Fibroblast of the conjunctiva (primary cell): ENCODE measurements at places on chromosomes 3 and 15.

- no peak for DNase-seq
Observed at GRCh38 chr15:69060041-69060481, 45.6 kb downstream of the NOX5 start.

DNA sequence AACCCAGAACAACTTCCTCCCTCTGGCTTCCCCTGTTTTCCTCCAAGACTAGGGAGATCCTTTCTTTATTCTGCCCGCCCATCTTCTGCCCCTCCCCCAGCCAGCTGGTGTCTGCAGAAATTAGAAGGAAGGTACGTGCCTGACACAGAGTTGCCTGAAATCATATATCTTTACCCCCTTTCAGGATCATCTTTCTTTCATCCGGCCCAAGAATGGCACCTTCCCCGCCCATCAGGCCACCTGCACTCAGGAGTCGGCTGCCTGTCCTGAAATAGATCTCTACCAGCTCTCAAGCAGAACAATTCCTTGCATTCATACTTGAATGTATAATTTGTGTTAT is 133.7 kb downstream of the VGLL4 start:
- DNase-seq: no peak

GRCh38 chr15:39623529-39623931 is 42.7 kb downstream of the THBS1 start:
- no peak for DNase-seq

GRCh38 chr15:43376017-43376705 is 5.3 kb downstream of the TUBGCP4 start:
- peak; percentile 12 for DNase-seq

- DNase-seq: no peak
Observed at GRCh38 chr3:41184394-41184793, 14.9 kb upstream of the CTNNB1 start.

DNA sequence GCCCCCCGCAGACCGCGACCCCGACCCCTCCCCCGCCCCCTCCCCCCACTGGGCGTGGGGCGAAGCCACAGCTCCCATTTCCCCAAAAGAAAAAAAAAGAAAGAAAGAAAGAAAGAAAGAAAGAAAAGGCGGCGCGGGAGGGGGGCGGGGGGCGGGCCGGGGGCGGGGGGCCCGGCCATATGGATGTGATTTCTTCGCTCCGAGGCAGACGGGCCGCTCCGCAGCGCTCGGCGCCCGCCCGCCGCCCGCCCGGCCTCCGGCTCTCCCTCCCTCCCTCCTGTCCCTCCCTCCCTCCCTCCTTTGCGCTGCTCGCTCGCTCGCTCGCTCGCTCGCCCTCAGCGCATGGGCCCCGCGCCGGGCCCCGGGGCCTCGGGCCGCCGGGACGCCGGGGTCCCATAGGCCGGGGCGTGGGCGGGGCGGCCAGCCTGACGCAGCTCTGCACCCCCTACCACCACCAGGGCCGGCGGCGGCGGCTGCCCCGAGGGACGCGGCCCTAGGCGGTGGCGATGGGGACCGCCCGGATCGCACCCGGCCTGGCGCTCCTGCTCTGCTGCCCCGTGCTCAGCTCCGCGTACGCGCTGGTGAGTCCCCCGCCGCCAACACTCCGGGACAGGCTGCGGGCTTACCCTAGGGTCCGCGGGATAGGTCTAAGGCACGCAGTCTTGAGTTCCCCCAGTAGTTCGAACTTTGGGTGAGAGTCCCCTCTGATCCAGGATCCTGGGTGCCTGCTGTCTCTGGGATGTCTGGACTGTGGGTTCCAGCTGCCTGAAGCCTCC is 5.7 kb downstream of the PTH1R start:
- no peak for DNase-seq

DNA sequence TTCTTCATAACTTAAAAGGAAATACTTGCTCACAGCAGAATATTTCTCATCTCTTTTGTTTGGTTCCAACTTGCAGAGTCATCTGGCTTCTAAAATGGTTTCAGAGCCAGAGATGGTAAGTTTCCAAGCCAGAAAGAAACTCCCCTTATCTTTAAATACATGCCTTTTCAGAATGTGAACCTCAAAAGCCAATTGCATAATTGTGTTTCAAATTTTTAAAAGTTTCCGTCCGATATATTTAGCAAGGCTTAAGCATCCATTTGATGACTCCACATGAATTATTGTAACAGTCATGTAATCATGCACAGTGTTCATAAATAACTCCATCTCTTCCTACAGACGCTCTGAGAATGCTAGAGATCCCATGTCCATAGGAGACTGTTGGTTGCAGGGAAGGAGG is 40.6 kb upstream of the C3orf80 start:
- DNase-seq: peak; percentile 6

DNA sequence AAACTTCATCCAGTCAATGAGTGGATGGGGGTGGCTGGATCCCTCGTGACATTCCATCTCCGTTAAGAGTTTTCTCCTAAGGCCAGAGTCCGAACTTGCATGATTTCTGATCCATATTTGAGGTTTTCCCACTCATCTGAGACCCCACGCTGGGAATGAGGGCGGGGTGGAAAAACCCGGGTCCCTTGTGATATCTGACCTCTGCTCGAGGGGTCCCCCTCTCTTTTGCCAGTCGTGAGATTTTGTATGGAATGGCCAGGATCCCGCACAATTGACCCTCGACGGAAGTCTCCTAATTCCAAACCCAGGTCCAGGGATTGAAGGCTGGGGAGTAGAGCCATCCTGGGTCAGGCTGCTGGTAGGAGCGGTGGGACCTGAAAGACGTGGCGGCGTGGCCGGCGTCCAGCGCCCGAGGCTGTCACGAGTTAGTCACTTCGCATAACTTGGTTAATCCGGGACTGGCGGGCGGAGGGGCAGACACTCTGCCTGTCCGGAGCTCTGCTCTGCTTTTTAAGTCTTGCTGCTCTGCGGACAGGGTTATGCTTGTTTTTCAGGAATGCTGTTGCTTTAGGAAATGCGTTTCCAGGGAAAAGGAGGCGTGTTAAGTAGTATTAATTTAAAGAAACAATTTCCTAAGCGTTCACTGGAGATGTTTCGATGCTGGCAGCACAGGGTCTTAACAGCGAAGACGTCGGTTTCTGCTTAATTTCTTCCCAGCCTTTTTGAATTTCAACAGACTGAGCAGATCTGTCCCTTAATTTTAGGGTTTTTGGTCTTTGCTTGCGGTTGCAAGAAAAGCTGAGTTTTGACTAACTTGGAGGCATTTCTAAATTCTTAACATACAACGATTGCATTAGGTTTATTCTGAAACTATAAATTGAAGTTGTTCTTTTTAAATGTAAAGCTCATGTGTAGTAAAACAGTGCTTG is 69.7 kb upstream of the LRRFIP2 start:
- DNase-seq: peak; percentile 45

DNA sequence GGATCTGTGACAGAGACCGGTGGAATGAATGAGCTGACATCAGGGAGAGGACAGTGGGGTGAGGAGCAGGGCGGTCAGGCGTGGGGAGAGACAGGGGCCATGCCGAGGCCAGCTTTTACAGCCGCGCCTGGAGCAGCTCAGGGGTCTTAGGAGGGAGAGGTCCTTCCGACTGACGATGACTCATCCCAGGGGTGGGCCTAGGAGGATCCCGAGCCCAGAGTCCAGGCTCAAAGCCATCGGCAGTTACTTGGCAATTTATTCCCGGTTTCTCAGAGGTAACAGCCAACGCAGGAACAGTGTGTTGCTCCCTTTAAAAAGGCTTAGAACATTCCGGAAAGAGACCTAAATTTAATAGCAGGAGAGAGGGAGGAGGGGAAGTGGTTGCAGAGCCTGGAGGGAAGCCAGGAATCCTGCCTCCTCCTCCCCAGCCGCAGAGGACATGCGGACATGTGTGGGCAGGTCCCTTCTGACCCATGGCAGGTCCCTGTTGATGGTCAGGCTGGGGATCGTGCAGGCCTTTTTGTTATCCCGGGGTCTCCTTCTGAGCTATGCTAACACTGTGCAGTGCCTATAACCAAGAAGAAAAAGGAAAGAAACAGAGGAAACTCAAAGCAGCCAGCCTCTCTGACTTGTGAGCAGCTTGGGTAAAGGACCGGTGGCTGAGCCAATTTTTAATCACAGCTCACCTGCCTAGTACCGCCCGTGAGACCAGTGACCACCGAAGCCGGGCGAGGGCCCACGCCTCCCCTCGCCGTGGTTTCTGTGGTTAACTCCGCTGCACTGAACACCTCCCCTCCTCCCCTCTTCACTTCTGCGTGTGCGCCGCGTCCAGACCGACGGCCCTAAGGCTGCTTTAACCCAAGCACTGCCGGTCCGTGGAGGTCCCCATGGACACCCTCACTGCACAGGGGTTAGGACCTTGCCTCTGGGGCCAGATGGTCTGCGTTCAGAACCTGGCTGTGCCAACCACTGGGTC is 392.4 kb upstream of the PROK2 start:
- peak; percentile 48 for DNase-seq
